ENCODE measurements at places on chromosomes 2 and 18.

- no peak for DNase-seq
Measured at GRCh38 chr18:29164993-29165599, 988.2 kb upstream of the CDH2 start.

GRCh38 chr2:43081131-43081765 is 145.2 kb downstream of the ZFP36L2 start:
- no peak for DNase-seq

DNA sequence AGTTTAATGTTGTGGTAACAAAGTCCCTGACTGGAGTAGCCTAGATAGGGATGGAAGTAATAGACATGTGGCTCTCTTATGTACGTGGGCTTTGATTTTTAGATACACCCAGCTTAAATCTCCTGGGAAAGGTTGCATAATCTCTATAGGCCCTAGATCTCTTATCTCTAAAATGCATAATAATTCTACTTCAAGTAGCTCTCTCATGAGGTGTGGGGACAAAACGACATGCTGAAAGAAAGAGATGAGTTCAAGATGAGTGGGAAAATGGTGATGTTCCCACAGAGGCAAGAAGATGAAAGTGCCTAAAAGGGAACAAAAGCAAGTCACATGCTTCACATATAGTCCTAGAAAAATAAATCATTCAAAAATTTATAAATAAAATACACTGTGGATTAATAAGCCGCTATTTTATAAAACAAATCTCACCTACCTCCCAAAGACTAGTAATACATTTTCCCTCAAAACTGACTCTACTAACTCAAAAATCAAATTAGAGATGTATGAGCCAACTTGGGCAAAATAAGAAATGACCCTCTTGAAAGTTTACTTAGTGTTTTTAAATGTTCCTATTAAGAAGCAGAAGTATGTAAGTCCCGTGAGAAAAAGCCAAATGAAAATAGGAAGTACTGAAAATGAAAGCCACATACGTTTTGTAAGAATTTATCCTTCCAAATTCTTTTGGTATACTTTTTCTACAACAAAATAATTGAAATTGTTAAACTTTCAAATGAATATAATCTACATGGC is 148.2 kb upstream of the ITGA4 start:
- no peak for DNase-seq

DNA sequence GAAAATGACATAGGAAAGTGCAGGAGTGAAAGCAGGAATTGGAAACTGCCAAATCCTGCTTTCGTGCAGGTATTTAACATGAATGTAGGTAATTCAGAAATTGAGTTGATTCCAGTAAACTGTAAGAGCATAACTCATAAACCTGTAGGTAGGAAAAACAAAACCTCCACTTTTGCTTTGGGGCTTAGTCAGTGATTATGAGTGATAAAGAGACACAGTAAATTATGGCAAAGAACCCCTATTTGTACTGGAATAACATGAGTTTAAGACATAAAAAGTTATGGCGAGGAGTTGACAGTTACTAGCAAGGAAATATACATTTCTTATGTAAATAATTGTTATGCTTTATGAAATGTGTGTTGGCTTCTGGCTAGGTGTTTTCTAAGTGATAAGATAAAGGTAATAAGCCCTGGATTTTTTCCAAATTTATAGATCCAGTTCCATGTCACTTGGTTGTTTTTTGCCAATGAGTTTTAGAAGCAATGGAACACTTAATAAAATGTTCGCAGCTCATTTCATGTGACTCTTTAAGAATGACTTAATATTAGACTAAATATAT is 17.3 kb downstream of the MAP3K20 start:
- no peak for DNase-seq

DNA sequence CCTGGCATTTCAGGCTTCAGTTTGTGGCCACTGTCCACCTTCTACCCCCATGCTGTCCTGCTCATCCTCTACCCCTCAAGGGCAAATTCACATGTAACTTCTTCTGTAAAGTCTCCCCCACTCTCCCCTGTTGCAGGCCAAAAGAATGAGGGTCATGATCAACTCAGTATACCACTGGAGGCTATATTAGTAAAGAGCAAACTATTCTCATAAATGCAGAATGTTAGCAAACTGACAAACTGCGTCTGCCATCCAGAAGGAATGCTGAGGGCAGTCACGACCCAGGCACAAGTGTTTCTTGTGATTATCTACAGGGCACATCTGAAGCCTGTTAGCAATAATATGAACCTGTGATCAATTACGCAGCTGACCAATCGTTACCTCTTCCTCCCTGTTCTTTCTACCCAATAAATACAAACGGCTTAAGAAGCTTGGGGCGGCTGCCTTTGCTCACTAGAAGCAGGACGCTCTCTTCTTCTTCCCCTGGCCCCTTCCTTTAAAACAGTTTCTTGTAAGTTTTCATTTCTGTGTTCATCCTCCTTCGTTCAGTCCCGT is 58.3 kb downstream of the SEPTIN10 start:
- DNase-seq: no peak
